Posterior cingulate gyrus (tissue), 11 donors: ENCODE measurements at places on chromosomes 5 and 9.

GRCh38 chr5:40446910-40447309, 232.8 kb upstream of the PTGER4 start:
- DNase-seq: no peak

DNA sequence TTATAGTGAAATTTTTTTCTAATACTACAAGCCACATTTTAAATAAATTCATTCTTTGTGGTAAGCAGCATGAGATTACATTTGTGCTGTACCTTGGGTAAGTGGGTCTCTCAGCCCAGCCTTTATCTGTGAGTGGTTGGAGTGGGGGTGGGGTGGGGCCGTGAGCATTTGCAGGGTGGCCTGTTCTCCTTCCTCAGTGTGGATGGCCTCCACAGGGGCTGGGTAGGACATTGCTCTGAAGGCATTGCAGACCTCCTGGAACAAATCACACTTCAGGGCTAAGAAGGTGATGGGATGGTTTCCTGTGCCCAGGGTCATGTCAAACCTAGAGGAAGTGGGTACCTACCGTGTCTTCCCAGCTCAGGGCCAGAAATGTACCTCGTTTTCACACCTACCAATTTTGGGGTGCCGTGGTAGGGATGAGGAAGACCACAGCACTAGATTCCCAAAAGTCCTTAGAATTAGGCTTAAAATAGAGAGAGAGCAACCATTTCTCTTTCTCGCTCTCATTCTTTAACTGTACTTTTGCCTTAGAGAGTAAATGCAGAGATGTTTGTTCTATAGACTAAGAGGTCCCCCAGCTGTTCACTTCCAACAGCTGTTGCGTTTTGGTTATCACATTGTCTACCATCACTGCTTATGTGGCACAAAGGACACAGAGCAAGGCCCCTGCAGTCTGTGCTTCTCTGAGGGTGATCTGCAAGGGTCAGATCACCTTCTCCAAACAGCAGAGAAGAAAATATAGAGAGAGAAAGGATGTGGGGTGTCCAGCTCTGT, 83.4 kb upstream of the CTSL start:
- DNase-seq: no peak

DNA sequence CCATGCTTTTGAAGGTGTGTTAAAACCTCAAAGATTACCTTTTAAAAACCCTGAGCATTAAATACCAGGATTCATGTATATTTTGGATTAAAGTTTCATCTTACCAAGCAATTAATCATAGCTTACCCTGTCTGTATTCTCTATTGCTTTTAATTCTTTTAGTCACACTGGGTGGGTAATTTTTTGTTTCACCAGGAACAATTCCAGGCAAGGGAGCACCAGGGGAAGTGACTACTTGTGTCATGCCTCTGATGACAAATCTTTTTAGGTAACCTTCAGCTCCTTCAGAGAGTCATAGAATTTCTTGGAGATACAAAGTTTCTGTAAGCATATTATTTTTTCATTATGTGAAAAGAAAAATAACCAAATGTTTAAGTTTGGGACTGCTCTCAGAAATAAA, 33.4 kb upstream of the ANXA1 start:
- DNase-seq: no peak

DNA sequence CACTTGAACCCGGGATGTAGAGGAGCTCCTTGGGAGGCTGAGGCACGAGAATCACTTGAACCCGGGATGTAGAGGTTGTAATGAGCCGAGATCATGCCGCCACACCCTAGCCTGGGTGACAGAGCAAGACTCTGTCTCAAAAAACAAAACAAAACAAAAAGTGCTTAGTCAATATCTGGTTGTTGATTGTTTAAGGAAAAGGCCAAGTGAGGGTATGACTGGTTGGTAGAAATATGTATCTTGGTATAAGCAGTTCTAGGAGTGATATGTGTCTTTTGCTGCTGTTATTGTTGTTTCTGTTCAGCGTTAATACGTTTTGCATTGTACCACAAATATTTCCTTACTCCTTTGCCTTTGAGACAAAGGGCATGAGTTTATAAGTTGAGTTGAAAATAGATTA, 210.7 kb upstream of the DMRT1 start:
- no peak for DNase-seq

DNA sequence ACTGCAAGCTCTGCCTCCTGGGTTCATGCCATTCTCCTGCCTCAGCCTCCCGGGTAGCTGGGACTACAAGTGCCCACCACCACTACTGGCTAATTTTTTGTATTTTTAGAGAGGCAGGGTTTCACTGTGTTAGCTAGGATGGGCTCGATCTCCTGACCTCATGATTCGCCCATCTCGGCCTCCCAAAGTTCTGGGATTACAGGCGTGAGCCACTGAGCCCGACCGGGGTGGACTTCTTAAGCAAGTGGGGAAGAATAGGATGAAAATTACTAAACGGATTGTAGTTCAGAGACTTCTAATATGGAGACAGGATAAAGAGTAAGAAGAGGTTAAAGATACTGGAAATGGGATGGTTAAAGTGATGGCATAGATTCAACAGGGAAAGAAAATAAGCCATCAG, 132.3 kb upstream of the IRX2 start:
- DNase-seq: no peak
